ENCODE measurements at places on chromosomes 12 and 14.

DNA sequence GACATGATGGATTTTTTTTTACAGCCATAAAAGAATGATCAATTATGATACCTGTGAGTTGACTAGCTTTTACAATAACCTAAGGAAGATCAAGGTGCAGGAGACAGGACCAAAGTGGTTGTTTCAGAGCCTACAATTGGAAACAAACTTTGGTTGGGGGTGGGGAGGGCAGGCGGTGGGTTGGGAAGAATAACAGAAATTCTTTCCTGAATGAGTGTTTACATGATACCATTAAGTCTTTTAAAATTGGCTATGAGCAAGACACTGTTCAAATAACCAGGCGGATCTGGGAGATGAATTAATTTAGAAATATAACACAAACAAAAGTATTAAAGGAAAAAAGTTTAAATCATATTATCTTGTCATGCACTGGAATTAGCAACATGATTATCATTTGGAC is 7.2 kb downstream of the NFYB start:
- DNase-seq: peak; percentile 16

DNA sequence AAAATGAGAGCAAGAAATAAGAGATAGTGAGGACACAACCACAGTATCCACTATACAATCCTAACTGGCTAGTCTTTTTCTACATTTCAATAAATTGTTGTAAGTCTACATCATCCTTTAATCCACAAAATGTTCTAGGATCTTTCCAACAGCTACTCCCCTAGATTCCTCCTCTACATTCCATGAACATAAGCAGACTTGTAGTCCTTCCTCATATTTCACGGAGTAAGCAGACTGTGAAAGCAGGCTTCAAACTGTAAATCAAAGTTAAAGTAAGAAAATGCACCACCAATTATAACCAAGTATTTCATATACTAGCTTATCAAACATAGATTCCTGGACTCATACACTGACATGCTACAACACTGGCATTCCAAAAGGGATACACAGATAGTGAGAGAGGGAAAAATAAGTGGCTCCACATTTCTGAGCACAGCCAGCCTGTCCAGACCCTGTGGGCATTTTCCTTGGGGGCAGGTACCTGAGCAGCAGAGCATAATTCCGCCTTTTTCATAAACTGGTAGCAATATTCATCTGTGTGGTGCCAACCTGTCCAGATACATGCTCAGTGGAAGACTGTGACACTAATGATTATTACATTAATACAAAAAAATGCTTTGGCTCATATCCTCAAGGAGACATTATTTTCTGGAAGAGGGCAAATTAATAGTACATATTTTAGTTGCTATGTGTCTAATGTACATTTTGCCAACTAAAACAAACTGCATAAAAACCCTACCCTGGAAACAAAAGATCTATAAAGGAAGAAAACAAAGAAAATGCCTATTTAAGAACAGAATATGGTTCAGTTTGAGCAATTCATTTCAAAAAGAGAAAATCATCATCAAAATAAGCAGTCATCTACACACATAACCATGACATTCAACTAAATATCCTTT is 113.3 kb upstream of the FSCB start:
- DNase-seq: peak; percentile 21

DNA sequence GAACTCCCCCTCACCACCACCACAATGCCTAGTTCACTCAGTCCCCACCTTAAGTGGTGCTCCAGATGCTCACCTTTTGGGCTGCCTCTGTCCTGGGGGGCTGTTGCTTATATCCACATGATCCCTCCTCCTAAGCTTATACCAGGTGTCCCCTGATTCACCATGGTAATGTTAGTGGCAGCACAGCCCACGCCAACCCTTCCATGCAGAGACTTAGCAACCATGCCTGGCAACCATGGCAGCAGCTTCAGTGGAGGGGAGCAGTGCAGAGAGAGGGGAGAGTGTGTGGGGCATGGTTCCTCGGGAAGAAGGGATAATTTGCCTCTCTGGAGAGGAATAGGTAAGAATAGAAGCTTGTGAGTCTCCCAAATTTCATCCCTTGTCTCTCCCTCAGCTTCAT is 1.2 kb upstream of the DDN start:
- no peak for DNase-seq

DNA sequence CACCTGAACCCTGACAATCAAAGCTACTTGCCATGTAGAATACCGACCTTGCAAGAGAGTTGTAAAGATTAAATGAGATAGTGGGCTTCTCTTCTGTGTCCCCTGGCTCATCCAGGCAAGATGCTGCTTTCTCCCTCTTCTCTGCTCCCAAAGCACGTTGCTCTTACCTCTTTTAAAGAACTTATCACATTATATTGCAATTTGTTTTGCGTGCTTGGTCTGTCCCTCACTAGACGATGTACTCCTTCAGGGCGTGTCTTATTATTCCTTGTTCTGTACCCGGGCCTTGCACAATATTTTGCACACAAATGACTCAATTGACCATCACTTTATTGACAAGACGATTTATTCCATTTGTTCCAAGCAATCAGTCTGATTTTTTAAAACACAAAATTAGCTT is 3.3 kb downstream of the DCN start:
- DNase-seq: peak; percentile 20

- no peak for DNase-seq
Measured at GRCh38 chr14:20564501-20564997, 3.7 kb upstream of the RNASE9 start.

GRCh38 chr14:50036211-50036610 is 80.2 kb downstream of the VCPKMT start:
- no peak for DNase-seq

GRCh38 chr12:59626382-59626781 is 30.6 kb downstream of the SLC16A7 start:
- peak; percentile 12 for DNase-seq

DNA sequence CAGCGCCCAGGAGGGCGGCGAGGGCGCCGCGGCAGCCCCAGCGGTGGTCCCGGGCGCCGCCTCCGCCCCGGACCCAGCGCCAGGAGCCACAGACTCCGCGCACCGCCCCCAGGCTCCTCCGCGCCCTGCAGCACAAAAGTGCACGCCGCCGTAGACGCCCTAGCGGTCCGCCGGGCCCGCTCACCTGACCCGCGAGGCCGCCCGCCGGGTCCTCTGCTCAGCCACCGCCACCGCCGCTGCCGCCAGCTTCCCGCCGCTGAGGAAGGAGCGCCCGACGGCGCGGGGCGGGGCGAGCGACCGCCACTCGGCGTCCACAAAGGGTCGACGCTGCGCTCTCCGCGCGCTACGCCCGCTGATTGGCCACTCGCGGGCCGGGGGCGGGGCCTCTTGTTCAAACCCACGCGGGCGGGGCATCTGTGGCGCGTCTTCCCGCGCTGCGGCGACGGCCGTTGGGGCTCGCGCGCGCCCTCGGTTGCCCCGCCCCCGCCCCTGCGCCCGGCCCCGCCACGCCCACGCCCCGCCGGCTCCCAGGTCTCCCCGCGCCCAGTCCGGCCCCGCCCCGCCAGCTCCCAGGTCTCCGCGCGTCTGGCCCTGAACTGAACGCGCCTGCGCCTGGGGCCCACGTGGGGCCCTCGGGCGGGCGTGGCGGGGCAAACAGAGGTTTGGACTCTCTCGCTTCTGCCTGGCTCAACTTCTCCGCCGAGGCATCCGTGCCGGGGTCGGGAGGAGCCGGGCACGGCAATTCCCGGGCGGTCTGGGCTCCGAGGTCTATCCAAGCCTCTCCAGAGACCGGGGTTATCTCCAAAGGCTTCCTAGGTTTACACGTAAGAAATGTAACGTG is at the start of gene CDCA4:
Gene CDCA4 (minus strand): TSS at position 269 of the 841 bp plus-strand sequence. CDS start 9,154 bp downstream, outside the sequence.
- DNase-seq: peak; percentile 96
